Stimulated activated CD4-positive, alpha-beta T cell treated with anti-CD3 and anti-CD28 coated beads, TNF-alpha, amount 100 ng/mL, for 24 hours (primary cell): ENCODE measurements at places on chromosomes 2 and 18.

DNA sequence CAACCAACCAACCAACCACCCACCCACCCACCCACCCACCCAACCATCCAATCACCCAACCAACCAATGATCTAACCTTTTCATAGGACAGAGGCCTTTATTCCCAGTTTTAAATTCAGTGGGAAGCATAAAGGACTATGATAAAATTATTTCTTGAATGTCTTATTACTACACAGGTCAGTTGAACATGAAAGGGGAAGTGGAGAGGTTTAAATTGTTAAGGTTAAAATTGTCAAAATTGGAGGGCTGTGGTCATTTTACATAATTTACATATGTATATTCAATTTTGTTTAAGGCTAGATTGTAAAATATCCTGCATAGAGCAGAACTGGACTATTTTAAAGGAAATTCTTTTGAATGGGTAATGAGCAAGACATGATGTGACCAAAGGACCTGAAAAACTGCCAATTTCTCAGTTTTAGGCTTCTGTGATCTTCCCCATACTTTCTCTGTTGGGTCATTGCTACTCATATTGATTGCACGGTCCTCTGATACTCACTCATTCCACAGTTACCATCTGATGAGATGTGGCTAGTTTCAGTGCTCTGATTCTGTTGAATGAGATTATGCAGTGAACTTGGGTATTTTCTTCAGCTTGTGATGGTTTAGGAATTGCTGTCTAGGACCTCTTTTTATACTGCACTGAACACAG lies 127.4 kb downstream of the PLCL1 start:
- DNase-seq = no peak

DNA sequence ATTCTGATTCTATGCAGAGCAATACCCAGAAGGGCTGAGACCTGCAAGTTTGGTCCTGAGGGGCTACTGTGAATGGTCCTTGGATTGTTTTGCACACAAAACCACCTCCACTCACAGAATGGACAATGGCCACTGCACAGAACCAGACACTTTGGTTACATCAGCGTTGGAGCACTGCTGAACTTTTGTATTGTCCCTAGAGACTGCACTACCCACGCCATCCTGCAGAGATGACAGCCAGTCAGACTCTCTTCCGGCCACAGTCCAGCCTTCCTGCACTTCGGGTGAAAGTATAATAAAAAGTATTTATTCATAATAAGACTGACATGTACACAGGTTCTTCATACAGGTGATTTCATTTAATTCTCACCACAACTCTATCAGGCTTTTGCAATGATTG lies 35.7 kb downstream of the CELF4 start:
- DNase-seq = no peak

DNA sequence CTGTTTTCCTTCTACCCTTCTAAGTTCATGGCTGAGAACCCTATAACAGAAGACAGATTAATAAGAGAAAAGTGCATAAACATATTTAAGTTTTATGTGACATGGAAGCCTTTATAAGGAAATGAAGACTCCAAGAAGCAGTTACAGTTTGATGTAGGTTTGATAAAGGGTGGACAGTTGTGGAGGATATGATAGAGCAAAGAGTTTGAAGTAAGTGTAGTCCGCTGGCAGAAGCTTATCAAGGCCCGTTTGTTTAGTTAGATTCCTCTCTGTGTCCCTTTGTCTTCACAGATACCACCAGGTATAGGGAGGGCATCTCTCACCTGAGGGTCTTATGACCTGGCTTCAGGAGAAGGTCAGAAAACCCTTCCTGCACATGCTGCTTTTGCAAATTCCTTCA lies 10.4 kb upstream of the CASP8 start:
- no peak for DNase-seq

DNA sequence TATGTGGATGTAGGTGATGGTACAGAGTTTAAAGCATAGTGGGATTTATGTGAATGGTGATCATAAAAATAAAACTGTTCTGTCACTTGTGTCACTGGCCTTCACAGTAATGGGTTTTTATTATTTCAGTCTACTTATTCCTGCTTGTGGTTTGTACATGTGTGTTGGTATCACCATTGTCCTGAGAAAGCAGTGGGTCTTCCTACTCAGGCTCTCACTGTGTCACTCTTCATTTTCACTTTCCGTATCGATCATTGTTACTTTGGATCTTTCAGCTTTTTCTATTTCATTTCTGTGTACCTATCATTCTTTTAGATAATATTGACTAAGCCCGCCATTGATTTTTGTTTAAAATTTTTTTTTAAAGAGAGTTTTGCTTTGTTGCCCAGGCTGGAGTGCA lies 7.4 kb downstream of the MRPL30 start:
- DNase-seq = no peak

DNA sequence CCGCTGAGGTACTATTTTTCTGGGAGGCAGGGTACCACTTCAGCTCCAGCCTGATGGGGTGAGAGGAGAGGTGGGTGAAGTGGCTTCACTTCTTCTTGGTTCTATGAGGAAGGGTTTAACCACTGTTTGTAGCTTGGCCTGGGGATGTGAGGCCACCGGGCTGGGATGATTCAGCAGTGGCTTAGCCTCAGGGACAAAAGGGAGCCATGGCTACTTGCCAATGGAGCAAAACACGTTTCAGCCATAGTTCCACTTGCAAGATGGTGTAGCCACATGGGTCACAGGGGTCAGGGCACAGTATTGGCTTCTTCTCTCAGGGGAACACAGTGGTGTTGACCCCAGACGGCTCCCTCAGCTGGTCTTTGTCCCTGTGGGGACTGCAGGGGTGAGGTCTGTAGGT lies 14.9 kb downstream of the ZDBF2 start:
- DNase-seq = no peak

- DNase-seq = no peak
Observed at GRCh38 chr2:168252976-168253375, 5.6 kb upstream of the STK39 start.

DNA sequence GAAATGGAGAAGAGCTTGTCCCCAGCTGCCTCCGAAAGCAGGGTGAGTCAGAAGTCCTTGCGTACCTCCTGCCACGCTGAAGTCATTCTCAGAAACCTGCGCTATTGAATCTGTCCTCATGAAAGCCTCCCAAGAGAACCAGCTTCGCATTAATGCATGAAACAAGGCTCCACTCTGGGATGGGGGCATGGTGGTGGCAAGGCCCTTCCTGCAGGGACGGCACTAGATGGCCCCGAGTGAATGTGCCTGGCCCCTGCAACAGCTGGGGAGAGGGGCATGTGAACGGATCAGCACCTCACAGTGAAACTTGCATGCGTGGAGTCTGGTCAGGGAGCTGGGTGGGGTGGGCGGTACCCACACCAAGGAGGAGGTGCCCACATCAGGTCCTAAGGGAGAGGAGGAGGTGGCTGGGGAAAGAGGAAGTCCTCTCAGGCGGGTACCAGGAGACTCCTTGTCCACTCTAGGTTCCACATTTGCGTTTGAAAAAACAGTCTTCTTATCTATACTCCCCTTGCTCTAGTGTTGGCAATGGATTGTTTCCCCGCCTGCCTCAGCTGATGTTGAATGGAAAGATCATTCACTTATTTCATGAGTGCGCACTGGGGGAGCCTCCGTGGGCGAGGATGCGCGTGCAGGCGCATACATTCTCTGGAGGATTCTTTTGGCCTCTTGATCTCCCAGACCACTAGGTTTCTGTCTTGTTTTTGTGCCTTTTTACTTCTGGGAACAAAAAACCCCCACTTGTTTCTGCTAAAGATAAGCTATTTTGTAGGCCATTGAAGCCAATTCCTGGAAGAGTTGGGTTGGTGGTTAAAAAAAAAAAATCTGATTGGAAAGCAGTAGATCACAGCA lies 104.7 kb downstream of the KLHL29 start:
- DNase-seq = no peak

- DNase-seq = no peak
Observed at GRCh38 chr2:4340536-4340935, 637.2 kb downstream of the DCDC2C start.

- no peak for DNase-seq
Observed at GRCh38 chr18:75784390-75784789, 356.9 kb upstream of the SMIM21 start.

DNA sequence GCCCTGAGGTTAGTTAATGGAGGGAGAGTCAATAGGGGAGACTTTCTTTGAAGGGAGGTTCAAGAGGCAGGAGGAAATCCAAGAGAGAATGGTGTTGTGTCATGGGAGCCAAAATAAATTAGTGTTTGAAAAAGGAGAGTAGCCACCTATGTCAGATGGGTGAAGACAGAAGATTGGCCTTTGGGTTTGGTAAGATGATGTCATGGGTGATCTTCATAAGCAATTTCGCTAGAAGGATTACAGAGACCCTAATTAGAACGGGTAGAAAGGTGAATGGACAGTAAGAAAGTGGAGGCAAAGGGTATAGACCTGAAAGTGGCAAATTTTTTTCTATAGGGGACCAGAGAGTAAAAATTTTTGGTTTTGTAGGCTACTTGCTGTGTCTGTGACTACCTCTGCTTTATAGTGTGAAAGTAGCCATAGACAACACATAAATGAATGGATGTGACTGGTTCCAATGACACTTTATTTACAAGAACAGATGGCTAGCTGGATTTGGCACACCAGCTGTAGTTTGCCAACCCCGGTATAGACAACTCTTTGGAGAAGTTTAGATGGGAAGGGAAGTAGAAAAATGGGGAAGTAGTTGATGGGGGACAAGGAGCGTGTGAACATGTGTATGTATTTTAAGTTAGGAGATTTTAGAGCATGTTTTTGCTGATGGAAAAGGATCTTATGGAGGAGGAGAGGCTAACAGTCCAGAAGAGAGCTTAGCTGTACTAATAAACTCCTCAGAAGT lies 9.3 kb downstream of the STAMBP start:
- no peak for DNase-seq

- no peak for DNase-seq
Observed at GRCh38 chr2:233474308-233475160, 92.0 kb downstream of the USP40 start.

DNA sequence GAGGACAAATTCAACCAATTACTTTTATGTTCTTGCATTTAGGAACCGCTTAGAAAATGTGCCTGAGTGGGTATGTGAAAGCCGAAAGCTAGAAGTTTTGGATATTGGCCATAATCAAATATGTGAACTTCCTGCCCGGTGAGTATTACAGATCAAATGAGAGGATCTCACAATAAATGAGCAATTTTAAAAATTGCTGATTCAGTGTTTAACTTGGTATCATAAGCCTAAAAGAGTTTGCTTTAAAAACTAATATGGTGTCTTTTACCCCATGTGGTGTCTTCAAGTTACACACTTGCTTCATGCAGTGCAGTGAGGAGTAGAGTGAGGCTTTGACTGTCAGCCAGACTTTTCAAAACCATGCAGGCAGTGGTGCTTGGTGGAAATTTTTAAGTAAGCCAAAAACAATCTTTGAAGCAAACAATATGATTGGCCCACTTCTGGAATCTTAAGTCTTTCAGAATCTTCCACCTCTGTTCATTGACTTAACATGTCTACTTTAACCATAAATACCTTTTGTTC lies 199.6 kb downstream of the PHLPP1 start:
- DNase-seq = no peak

DNA sequence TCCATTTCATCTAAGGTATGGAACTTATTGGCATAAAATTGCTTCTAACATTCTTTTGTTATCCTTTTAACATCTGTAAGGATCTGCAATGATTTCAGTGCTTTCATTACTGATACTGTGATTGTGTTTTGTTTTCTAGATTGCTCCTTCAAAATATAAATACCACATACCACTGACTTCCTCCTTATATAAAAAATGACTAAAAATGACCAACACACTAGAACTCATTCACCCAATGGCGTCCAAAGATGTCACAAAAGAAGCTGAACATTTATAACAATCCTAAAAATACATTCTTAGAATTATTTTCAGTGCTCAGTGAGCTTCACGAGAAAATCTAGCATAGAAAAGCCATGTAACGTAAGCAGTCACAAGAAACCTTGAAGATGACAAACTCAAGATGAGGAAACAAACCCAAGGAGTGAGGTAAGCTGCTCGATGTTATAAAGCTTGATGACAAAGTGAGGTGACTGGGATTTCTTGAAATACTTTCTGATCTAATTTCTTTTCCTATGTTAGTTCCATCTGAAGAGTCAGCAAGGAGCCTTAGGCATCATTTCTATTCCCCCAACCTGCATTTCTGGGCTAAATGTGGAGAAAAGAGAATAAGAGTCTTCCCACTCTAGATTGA lies 42.6 kb downstream of the PNO1 start:
- DNase-seq = no peak

DNA sequence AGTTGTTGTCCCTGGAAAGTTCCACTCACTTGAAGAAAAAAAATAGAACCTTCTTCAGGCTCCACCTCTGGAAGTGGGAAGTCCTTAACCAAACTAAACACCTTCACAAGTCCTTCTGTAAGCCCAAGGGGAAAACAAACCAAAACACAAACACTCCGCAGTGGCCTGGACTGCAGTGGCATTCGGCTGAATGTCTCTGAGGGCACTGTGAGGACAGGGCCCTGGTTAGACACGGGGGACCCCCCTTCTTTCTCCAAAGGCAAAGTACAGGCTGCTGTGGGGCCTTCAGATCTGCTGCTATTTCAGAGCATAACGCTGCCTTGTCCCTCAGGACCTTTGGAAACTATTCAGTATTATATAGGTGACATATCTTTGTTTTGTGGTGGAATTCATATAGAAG lies 28.1 kb downstream of the FOSL2 start:
- DNase-seq = no peak

DNA sequence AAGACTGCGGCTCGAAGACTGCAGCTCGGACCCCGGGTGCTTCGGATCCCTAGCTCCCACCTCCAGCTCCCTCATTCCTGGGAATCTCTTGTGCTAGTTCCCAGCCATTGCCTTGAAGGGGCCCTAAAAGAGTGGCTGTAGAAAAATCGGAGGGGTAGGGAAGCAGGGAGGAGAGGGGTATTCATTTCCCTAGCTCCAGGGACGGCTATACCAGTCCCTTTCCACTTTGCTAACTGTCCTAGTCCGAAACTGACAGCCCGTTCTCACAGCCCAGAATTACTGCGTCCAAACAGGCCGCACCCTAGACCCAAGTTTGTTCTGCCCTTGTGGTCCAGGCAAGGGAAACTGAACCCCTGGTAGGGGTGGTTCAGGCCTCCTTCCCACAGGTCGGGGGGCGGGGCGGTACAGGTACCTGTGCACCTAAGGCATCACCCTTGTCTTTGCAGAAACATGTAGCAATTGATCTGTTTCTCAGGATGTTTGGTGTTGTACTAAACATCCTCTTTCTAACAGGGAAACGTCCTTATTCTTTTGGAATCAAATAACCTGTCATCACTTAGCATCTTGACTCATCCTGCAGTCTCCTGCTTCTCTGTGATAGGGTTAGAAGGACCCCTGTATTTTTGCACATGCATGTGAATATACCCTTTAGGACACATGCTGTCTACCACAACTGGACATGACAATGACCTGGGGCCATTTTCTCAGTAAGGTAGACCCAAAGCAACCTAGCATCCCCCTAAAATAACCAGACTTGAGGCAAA lies 4.0 kb downstream of the EMX1 start:
- DNase-seq = no peak

- DNase-seq = no peak
Observed at GRCh38 chr2:85997017-85997970, 108.4 kb downstream of the POLR1A start.

- no peak for DNase-seq
Observed at GRCh38 chr2:228657807-228658402, 476.4 kb upstream of the SPHKAP start.
